Neural crest cell (in vitro differentiated cells): ENCODE measurements at places on chromosomes 7 and 10.

DNA sequence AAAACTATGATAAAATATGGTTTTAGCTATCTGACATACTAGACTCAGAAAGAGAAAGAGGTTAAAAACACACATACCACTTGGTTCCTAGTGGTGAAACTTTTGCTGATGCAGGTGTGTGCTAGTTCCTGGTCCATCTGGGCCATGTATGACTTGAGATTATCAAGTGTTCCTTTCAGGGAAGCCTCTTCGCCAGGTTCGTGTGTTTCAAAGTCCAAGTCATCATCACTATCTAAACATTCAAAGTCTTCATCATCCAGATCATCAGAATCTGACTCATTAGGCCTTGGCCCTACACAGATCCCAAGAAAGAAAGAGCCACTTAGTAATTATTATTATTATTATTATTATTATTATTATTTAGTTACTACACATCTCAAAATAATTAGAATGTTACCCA lies 26.4 kb downstream of the NUDT13 start:
- DNase-seq = no peak

GRCh38 chr10:93471110-93471651 lies 11.0 kb downstream of the MYOF start:
- DNase-seq = no peak

- no peak for DNase-seq
Measured at GRCh38 chr7:81138870-81139269, 220.0 kb upstream of the SEMA3C start.

GRCh38 chr7:131616487-131617200 lies 60.2 kb upstream of the PODXL start:
- no peak for DNase-seq

DNA sequence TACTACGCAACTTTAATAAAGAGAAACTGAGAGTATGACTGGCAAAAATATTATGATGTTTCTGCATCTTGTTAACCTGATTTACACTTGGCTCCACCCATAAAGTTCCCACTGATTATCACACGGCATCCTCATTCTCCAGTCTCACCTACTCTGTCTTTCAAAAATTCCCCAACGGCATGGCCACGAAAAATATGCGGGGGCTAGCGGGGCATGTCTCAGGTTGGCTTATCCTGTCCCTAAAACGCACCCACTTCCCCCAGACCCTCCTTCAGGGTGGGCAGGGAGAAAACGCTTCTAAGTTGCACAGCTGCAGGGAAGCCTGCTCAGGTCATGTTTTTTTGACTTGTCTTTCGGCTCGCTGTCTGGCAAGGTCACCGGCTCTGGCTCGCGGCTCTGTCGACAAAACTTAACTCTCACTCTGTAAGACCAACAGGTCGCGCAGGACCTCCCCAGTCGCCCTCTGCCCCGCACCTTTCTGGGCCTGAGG lies 3.8 kb downstream of the CDK6 start:
- DNase-seq = no peak

DNA sequence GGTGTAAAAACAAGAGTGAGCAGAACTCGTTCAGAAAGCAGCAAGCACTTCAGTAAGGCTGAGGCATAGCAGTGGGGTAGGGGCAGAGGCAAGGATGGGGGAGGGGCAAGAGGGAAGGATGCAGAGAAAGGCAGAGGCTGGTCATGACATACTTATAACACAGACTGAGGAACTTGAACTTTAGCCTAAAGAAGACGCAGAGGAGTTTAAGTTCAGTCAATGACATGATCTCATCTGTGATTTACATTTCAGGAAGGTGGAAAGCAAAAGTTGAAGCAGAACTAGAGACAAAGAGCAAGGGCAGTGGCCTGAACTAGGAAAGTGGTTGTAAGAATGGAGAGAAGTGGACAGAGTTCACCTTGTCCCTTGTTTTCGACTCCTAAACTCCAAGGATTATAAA lies 15.8 kb downstream of the MACC1 start:
- no peak for DNase-seq

- DNase-seq = no peak
Measured at GRCh38 chr7:1538544-1539180, 8.2 kb downstream of the MAFK start.

GRCh38 chr7:74474271-74474865 lies 20.7 kb downstream of the GTF2IRD1 start:
- DNase-seq = no peak

DNA sequence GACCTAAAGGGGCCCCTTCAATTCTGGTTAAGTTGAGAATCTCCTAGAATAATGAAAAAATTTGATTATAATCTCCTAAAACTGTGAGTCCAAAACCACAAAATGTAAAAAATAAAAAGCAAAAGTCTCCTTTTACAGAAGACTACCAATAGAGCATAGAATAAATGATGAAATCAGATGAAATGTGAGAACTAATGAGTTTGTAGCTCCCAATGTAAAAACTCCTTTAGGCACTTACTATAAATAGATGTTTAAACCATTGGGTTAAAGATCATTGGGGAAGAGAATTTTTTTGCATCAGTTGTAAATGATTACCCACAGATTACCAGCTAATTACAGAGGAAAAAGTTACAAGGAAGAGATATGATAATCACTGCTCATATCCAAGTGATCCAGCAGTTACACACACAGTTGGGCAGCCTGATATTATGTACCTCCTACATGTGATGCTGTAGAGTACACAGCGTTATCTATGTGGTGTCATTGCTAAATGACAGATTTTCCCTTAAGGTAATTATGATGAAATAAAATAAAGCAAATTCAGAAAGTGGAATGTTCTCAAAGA lies 282.7 kb upstream of the SEMA3D start:
- no peak for DNase-seq

DNA sequence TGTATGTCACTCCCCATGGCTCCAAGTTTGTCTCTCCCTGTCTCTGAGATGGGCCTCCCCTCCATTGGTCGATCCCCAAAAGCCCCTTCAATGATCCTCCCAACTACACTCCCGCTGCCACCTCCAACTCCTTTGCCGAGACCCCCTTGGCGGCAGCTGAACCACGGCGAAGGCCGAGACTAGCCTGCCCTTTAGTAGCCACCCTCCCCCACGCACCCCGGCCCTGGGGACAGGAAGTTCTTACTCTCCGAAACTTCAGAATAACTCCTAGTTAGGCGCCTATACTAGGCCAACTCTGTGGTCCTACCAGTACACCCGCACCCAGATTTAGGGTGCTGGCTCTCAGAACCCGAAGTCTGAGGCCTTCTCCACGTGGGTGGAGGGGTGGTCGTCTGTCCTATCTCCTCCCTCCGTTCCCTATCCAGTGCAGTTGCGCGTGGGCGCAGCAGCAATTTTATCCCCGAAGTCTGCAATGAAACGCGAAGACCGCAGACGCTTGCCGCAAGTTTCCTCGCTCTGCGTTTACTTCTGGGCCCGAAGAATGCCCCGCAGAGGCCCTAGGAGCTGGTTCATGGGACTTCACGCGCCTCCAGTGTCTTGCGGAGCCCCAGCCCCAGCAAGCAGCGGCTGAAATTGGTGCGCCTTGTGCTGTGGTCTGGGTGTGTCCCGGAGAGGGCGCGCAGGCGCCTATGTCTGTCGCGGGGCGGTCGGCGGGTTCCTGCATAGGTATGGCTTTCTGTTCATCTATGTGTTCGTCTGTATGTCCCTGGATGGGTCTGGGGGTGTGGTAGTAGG lies 82.6 kb upstream of the SLF2 start:
- DNase-seq = no peak

GRCh38 chr10:59093461-59093860 lies 83.0 kb upstream of the PHYHIPL start:
- no peak for DNase-seq

DNA sequence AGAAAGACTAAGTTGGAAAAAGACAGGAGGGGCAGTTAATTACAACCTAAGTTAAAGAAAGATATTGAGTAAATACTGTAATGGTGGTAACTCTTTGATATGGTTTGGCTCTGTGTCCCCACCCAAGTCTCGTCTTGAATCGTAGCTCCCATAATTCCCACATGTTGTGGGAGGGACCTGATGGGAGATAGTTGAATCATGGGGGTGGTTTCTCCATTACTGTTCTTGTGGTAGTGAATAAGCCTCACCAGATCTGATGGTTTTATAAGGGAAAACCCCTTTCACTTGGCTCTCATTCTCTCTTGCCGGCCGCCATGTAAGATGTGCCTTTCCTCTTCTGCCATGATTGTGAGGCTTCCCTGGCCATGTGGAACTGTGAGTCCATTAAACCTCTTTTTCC lies 143.8 kb downstream of the GRK5 start:
- DNase-seq = no peak
